D721Med (cell line): ENCODE measurements at places on chromosomes 16 and 17.

- DNase-seq: no peak
Measured at GRCh38 chr16:70467113-70467512, 12.7 kb downstream of the FCSK start.

GRCh38 chr17:64496348-64496785 lies 487 bp downstream of the POLG2 start:
- DNase-seq: no peak

- no peak for DNase-seq
Measured at GRCh38 chr17:39679521-39680192, 8.2 kb downstream of the PGAP3 start.

GRCh38 chr17:51107778-51108177 lies 12.9 kb downstream of the SPAG9 start:
- DNase-seq: no peak

GRCh38 chr17:22409160-22409751 lies 716.9 kb downstream of the KCNJ18 start:
- no peak for DNase-seq

- peak; percentile 74 for DNase-seq
Measured at GRCh38 chr17:39547713-39548478, 59.8 kb downstream of the NEUROD2 start.
